Amygdala (tissue), 56 donors: ENCODE measurements at places on chromosomes 7 and 10.

DNA sequence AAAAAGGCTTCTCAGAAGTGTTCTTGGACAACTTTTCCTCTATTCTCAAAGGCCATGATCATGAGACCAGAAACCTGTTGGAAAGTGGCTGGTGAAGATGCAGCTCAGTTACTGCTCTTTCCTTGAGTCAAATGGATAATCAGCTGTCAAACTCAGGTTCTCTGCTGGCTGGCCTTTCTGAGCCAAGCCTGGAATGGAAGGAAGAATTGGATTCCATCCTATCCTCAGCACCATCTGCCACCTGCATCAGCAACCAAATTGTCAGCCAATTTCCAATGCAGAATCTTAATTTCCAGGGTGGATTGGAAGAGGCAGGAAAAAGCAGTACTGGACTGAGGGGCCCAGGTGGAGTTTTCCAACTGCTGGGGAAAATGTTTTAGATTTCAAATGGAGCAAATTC is 631.7 kb downstream of the KCNMA1 start:
- DNase-seq, result no peak

DNA sequence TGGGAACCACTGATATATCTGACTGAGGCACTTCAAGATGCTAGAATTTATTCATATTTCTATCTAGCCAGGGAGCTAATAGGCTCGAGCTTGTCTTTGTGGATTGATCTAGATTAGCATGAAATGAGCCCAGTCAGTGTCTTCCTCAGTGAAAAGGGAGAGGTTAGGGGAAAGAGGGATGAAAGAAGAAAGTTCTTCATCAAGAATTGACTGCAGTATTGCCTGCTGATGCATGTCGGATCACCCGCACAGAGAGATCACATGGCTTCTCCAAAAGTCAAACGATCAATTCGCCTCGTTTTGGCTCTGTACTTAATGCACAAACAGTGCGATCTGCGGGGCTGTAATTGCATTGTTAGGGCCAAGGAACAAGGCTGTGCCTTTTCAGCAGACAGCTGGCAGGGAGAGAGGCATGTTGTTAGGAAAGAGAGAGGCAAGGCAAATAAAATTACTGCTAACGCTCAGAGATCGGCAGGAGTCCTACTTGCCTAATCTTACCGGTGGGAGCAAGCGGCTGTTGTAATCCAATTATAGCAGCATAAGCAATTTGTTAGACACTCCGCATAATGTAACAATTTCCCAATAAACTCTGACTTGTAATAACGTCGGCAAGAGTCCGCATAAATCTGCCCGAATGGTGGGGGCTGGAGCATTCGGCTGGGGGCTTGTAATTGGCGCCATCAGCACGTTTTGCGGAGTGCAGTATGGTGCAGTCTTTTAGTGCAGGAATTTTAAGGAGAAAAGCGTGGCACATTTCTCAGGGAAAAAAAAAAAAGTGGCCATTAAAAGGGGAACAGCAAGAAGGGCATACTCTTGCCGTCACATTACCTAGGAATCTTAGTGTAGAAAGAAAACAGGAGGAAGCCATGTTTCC is 102.1 kb downstream of the POLL start:
- no peak for DNase-seq

DNA sequence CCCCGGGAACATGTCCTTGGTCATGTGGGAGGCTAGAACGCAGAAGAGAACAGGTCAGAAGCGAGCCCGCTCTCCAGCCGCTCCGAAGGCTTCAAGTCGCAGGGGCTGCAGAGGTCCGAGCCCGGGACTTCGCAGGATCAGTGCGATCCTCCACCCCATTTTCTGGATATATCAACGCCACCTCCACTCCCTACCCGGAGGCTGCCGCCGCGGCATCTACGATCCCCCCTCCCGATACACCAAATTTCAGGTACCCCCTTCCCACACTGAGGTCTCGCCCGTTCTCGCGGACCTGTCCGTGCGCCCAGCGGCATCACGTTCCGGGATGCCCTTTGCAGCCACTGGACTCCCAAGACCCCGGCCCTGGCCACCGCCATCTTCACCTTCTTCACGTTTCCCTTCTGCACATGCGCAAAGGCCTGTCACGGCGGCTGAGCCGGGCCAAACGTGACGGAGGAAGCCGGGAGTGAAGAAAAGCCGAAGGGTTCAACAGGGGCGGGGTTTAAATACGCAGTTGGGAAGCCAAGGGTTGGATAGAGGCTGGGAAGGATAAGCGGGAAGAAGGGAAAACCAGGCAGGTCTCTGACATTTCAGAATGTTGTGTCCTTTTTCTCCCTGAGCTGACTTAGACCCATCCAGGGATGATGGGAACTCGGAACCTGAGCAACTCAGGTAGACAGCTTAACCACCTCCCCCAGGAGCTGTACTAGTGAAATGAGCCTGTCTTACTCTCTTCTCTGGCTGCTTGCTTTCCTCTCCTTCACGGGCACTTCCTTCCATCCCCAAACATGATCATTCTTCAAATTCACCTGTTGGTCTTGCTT is at the start of gene NDUFB8:
TSS of gene NDUFB8 (minus strand) at position 397 of the 824 bp plus-strand sequence. CDS start at position 377, 20 bp downstream.
- peak; percentile 86 for DNase-seq

- DNase-seq, result no peak
Measured at GRCh38 chr10:125024497-125025234, 82.7 kb downstream of the ZRANB1 start.

DNA sequence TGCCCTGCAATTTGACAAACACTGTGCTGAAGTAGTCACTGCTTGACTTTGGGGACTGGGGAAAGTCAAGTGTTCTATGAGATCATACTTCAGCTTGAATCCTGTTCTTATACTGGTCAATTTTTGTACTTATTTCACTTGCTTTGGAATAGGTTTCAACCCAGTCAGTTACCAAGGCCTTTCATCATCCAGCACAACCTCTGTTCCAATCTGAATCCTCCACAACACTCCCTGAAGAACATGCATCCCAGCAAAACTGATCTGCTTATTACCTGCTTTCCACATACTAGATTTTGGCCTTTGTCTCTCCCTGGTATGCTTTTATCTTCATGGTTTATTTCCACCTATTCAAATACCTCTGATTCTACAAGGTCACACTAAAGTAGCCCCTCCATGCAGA is 29.5 kb downstream of the DPY19L1 start:
- DNase-seq, result no peak

DNA sequence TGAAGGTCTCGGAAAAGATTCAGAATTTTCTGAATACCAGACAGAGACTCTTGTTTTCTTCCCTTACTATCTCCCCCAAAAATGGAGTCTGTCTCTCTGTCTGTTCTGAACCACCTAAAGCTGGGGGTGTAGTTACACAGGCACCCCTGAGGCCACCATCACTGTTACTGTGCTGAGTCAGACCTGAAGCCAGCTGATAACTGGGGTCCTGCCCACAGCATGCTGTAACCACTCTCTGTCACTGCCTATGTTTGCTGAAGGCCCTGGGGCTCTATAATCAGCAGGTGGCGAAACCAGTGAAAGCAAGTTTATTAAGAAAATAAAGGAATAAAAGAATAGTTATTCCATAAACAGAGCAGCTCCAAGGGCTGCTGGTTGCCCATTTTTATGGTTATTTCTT is 575.2 kb upstream of the POT1 start:
- no peak for DNase-seq

DNA sequence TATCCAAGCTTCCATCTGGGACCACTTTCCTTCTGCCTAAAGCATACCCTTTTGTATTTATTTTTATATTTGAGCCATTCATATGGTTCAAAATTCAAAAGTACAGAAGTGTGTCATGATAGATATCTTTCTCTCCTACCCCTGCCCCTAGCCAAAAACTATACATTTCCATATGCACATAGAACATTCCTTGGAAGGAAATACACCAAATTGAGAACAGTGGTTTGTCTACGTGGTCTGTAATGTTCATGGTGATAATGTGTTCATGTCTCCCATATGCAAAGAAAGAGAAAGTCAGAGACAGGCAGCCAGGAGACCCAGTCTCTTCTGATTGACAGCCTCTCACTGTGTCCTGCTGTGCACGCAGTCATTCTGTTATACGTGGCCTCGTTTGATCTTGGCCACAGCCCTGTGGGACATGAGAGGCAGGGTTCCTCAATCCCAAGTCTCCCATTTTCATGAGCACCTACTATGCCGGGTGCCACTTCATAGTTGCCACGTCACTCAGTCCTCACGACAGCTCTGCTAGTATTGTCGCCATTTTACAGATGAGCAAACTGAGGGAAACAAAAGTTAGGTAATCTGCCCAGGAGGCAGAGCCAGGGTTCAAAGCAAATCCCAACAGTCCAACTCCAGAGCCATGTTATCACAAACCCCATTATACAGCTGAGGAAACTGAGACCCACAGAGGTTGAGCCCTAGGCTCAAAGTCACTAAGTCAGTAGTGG is 8.0 kb upstream of the CDH23 start:
- DNase-seq, result no peak

GRCh38 chr10:77827366-77827765 is 99.2 kb downstream of the DLG5 start:
- DNase-seq, result no peak

DNA sequence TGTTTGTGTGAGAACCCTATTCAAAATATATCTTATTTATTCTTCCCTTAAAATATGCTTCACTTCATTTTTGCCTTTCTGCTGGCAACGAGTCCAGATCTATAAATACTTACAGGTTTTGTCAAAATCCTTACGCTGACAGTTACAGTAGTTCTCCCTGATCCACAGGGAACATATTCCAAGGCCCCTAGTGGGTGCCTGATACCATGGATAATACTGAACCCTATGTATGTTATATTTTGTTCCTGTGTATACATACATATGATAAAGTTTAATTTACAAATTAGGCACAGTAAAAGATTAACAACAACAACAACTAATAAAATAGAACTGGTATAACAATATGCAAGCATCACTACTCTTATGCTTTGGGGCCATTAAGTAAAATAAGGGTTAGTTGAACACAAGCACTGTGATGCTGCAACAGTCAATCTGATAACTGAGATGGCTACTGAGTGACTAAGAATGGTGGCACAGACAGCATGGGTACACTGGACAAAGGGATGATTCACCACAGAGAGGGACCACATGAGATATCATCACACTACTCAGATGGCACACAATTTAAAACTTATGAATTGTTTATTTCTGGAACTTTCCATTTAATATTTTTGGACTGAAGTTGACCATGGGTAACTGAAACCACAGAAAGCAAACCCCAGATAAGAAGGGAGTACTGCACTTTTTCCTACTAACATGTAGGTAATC is 29.4 kb upstream of the PCGF5 start:
- DNase-seq, result peak; percentile 16

DNA sequence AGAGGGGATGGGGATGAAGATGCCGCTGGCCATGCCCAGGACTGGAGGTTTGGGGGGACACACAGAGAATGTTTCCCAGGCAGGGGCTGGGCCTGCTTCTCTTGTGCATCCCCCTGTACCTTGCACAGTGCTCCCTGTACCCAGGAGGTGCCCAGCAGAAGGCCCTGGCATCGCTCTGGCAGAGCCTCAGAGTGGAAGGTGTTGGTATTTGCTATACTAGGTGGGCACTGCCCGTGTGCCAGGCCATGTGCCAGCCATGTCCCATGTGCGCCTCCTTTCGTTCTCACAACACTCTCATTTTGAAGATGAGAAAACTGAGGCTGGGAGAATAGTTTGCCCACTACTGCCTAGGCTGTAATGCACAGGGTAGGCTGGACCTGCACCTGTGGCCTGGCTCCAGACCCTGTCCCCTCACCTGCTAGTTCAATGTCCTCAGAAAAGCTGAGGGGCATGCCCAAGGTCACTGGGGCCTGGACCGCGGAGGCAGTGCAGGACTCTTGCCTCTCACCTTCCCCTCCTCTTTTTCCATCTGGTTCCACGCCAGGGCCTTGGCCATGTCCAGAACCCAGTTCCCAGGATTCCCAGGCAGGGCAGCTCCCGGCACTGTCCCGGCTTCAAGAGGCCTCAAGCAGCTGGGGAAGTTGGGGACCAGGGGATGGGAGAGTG is 64.7 kb downstream of the GOLGA7B start:
- no peak for DNase-seq

DNA sequence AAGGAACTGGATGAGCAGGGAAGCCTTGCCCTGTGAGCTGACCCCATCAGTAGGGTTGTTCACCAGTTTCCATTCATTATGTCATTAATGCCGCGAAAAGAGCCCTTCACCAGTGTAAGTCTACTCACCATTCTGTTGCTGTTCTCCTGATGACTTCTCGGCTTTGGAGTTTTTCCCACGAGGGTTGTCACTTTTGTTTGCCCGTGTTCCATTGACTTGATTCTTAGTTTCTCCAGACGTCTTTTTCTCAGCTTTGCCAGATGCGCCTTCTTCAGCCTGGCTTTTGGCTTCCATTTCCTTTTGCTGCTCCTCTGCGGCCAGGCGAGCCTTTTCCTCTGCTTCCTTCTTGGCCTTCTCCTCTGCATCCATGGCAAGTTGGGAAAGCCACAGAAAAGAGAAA is 128.8 kb downstream of the PPP1R17 start:
- no peak for DNase-seq

DNA sequence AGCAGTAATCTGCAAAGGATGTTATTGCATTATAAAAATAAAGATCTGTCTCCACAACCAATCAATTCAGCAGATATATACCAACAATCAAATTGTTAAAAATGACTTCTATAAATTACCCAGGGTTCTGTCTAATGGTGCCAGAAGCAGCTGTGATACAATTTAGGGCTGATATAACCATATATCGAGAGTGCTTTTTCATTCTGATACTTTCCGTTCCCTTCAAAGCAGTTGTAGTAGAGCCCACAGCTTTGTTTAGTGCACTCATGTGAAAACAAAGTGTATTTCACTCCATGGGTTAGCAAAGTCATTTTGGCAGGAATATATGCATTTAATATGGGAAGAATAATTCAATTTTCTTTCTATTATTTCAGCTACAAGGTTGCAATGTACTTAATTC is 83.1 kb upstream of the CHCHD3 start:
- DNase-seq, result no peak

GRCh38 chr7:157499121-157499834 is 162.5 kb downstream of the DNAJB6 start:
- no peak for DNase-seq

DNA sequence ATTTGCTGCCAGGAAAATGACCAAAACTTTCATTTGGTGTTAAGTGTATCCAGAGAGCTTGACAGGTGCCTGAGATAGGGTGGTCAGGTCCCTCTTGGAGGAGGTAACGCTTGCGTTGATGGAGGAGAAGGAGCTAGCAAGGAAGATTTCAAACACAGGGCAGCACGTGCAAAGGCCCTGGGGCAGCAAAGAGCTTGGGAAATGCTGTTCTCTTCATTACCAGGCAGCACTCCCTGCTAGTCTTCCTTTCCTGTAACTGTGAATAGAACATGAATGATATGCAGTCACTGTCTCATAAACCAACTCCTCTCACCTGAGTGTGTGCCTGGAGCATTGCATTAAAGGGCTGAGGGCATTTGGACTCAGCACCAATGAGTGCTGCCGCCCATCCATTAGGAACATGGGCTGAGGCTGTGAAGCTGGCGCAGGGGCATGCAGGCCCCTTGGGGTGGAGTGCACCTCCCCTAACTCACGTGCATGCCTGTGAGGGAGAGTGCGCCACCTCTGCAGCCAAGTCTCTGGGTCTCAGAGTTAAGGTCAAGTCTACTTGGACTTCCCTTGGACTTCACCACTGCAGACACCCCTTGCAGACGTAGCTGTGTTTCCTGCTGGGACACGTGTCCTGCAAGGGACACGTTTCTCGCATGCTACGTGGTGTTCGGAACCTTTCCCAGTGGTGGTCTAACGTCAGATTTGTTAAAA is 136.8 kb downstream of the PAXIP1 start:
- no peak for DNase-seq

GRCh38 chr7:300048-300447 is 10.1 kb downstream of the FOXL3 start:
- DNase-seq, result no peak
